ENCODE measurements at places on chromosomes 6 and 20.

DNA sequence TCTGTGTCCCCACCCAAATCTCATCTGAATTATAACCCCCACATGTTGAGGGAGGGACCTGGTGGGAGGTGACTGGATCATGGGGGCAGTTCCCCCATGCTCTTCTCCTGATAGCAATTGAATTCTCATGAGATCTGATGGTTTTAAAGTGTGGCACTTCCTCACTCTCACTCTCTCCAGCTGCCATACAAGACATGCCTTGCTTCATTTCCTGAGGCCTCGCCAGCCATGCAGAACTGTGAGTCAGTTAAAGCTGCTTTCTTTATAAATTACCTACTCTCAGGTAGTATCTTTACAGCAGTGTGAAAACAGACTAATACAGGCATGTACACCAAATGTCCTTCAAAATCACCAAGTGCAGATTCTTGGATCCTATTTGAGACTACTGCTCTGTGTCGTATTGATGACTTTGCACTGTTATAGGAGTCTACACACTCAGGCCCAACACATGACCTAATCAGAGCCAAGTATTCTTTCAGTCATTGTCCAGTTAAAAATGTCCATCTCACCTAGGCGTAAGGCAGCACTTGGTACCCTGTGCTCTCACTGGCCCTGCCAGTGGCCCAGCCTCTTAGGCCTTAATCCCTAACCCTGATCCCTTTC is 52.8 kb upstream of the UST start:
- DNase-seq, result no peak

DNA sequence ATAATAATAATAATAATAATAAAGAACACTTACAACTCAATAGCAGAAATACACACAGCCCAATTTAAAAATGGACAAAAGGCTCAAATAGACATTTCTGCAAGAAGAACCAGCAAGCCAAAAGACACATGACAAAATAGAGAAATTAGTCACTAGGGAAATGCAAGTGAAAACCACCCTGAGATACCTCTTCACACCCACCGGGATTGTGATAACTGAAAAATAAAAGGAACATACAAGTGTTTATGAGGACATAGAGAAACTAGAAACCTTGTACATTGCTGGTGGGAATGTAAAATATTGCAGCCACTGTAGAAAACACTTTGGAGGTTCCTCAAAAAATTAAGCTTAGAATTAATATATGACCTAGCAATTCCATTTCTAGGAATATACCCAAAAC is 59.2 kb downstream of the ZDHHC14 start:
- DNase-seq, result no peak

- no peak for DNase-seq
Observed at GRCh38 chr6:39228111-39228971, 934 bp downstream of the KCNK5 start.

DNA sequence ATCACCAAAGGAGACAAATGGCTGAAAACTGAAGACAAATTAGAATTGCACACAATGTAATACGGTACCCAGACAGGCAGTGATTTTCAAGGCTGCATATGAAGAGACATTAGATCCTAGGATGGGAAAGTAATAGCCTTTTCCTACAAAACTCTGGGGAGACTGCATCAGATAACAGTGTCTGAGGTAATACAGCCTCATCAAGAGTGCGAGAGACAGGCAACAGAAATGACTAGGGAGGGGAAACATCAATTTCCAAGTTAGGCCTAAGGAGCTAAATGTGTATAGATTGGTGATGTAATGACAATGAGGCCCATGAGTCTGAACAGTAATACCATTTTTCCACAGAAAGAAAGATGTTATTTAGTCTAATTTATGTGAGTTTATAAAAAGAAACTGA is 200.3 kb downstream of the HTR1B start:
- DNase-seq, result no peak

GRCh38 chr6:128492386-128492785 is 28.0 kb downstream of the PTPRK start:
- DNase-seq, result no peak

Data from CD4-positive, alpha-beta T cell treated with Interleukin-6 at 100 ng/mL for 8 hours (primary cell).